ENCODE measurements at places on chromosomes 4 and X.
A peak's percentile ranks its signal among the peaks of the same experiment; 100 is the strongest.

GRCh38 chr4:168200685-168201084 is 108.3 kb downstream of the ANXA10 start:
- no peak overlapping the region for H3K27ac ChIP-seq
- peaks cover 5% of the 10 kb centered on the region for H3K4me1 ChIP-seq
- no peaks in the 10 kb centered on the region for H3K36me3 ChIP-seq
- no peak overlapping the region for H3K4me3 ChIP-seq
- DNase-seq, result no peak
- no peaks in the 10 kb centered on the region for H3K27me3 ChIP-seq

- no peaks in the 10 kb centered on the region for H3K36me3 ChIP-seq
- H3K27me3 ChIP-seq, result no peaks in the 10 kb centered on the region
- no peak overlapping the region for H3K27ac ChIP-seq
- H3K4me3 ChIP-seq, result no peak overlapping the region
These were observed 30.4 kb downstream of the PGRMC1 start for GRCh38 chrX:119266364-119266995.

- no peaks in the 10 kb centered on the region for H3K27me3 ChIP-seq
- no peaks in the 10 kb centered on the region for H3K4me1 ChIP-seq
- no peak overlapping the region for H3K4me3 ChIP-seq
- DNase-seq, result no peak
These were observed 32.7 kb downstream of the RBMX start for GRCh38 chrX:136847874-136848273.

DNA sequence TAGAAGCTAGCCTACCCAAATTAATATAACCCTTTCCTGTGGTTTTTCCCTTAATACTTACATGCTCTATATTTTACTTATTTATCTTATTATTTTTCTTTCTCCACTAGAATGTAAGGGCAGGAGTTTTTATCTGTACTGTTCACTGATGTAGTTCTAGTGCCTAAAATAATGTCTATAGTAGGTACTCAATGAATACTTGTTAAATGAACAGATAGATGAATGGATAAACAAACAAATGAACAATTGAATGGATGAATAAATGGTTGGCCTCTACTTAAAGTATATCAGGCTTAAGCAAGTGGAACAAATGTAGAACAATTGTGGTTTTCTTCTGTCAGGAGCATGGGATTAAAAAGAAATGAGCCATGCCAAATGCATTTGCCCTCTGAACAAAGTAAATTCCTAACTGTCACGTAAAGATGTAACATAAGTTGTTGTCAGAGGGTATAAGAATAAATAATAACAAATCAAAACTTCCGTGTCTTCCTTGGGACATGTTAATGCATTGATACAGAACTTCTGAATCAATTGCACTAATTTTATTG is 54.1 kb downstream of the SYTL5 start:
- no peaks in the 10 kb centered on the region for H3K27me3 ChIP-seq
- H3K4me3 ChIP-seq, result no peak overlapping the region
- DNase-seq, result no peak
- H3K27ac ChIP-seq, result no peak overlapping the region
- no peaks in the 10 kb centered on the region for H3K36me3 ChIP-seq
- H3K4me1 ChIP-seq, result peaks cover 10% of the 10 kb centered on the region

DNA sequence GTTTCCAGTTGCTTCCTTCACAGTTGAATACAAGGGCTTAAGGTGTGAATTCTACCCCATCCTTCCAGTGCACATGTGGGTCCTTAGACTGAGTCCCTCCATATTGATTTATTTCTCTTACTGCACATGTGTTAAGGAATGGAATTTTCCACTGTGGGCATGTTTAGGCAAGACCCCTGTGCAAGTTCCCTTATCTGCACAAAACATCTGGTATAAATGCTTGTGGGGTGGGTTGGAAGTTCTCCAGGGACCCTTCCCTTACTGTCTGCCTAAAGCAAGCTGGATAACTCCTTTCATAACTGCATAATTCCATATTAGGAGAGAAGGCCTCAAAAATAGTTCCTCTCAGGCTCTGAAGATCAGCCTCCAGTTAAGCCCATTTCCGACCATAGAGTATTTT is 570.9 kb downstream of the ADGRL3 start:
- H3K4me3 ChIP-seq, result no peak overlapping the region
- H3K36me3 ChIP-seq, result no peaks in the 10 kb centered on the region
- DNase-seq, result no peak
- H3K27me3 ChIP-seq, result no peaks in the 10 kb centered on the region
- H3K27ac ChIP-seq, result no peak overlapping the region

DNA sequence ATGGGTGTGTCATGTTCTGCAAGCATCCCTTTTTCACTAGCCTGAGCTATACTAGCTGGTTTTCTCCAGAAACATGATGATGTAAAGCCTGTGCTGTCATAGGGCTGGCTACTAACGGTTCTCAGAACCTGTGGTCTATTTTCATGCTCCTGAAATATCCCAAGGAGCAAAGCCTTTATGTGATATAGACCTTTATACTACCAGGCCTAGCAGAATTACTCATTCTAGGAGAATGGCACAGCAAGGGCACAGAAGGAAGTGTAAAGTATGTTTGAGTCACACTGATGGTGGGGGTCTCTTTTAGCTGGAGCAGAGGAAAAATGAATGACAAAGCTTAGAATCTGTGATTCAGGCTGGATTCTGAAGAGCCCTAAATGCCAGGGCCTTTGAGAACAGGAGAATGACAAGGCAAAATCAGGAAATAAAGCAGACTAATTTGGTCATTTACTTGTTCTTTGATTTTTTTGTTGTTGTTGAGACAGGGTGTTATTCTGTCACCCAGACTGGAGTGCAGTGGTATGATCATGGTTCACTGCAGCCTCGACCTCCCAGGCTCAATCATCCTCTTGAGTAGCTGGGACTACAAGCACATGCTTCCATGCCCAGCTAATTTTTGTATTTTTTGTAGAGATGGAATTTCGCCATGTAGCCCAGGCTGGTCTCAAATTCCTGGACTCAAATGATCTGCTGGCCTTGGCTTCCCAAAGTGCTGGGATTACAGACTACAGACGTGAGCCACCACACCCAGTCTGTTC is 11.8 kb downstream of the TCEAL1 start:
- H3K27me3 ChIP-seq, result no peaks in the 10 kb centered on the region
- DNase-seq, result no peak
- H3K27ac ChIP-seq, result peak overlapping the region; percentile 17
- H3K36me3 ChIP-seq, result no peaks in the 10 kb centered on the region
- H3K4me3 ChIP-seq, result no peak overlapping the region

- no peak for DNase-seq
- H3K27ac ChIP-seq, result no peak overlapping the region
- no peaks in the 10 kb centered on the region for H3K27me3 ChIP-seq
- no peak overlapping the region for H3K4me3 ChIP-seq
- H3K36me3 ChIP-seq, result no peaks in the 10 kb centered on the region
These were observed 75.1 kb downstream of the ADGRL3 start for GRCh38 chr4:61275241-61275640.

DNA sequence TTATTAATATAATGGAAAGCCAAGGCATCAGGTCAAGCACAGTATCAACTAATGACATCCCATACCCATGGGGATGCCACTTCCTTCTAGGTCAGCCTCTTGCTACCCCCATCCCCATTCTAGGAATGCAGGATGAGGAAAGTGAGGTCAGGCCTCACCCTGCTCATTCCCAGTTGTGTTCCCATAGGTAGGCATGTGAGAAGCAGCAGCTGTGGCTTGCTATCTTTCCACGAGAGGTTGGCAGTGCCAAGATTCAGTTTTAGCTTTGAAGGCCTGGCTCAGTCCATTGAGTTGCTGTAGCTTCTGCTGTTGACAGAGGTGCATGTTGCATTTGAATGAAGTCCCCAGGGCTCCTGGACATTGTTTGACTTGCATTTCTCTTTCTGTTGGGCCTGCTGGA is 15.5 kb downstream of the LONRF3 start:
- no peak overlapping the region for H3K27ac ChIP-seq
- H3K27me3 ChIP-seq, result no peaks in the 10 kb centered on the region
- DNase-seq, result no peak

DNA sequence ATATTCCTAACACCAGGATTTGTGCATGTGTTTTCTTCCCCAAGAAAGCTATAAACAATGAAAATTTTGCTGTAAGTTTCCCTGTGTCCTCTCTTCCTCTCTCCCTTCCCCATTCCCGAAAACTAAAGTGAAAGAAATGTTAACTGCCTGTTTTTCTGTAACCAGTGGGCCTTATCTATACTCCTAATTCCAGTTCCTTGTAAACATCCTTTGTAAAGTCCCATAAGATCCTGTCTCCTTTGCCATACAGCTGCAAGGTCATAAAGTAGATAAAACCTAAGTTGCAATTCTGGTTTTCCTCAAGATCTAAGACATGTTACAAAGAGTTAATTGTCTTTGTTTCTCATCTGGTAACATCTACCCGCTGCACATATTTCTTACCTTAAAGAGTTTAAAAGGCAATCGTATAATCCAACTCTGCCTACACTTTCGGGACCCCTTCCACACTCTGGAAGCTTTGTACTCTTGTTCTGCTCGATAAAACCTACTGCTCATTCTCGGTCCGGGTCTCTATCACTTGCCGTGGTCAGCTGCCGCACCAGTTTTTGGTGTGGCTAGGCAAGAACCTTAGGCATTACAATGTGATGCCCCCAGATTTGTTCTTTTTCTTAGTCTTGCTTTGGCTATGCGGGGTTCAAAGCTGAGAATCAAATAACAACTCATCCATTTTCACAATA is 20.5 kb downstream of the UGT2B7 start:
- no peaks in the 10 kb centered on the region for H3K4me1 ChIP-seq
- H3K27me3 ChIP-seq, result no peaks in the 10 kb centered on the region
- no peaks in the 10 kb centered on the region for H3K36me3 ChIP-seq

DNA sequence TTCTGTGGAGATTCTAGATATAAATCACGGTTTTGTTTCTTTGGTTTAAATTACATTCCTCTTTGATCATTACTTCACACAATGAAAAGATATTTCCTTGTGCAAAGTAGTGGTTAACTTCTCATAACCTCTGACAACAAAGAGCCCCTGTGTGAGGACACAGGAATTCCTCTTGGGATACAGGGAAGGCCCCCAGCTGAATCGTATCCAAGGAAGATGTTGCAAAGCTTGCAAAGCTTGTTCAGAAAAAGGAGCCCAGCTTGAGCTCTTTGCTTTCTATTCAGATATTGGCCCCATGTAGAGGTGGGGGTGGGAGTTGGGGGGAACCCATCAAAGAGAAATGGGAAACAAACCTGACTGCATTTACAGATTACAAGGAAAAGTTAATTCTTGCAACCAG is 145.7 kb downstream of the RELL1 start:
- H3K4me1 ChIP-seq, result no peaks in the 10 kb centered on the region
- H3K4me3 ChIP-seq, result no peak overlapping the region
- no peaks in the 10 kb centered on the region for H3K36me3 ChIP-seq

DNA sequence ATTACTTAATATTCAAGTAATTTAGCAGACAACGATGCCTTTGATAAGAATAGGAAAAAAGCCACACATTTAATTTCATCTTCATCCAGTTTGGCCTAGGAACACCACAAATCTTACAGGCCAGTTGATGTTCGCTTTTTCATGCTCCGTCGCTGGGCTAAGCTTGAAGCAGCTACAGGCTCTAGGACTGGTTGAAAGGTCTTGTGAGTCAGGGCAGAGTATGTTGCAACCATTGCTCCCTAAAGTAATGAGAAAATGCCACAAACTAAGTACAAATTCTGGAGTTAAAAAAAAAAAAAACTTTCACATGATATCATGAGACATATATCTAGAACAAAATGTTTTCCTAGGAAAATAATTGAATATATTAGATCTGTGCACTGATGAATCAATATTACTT is 123.8 kb downstream of the RPS6KA6 start:
- no peak overlapping the region for H3K27ac ChIP-seq
- no peaks in the 10 kb centered on the region for H3K4me1 ChIP-seq
- no peak for DNase-seq
- H3K36me3 ChIP-seq, result no peaks in the 10 kb centered on the region
- no peaks in the 10 kb centered on the region for H3K27me3 ChIP-seq

- H3K27me3 ChIP-seq, result no peaks in the 10 kb centered on the region
- no peak for DNase-seq
- no peak overlapping the region for H3K4me3 ChIP-seq
- H3K36me3 ChIP-seq, result no peaks in the 10 kb centered on the region
- no peak overlapping the region for H3K27ac ChIP-seq
- H3K4me1 ChIP-seq, result no peaks in the 10 kb centered on the region
These were observed 101.4 kb downstream of the ADAMTS3 start for GRCh38 chr4:72467633-72468032.

GRCh38 chr4:155514628-155515027 is 137.9 kb upstream of the MAP9 start:
- H3K4me1 ChIP-seq, result no peaks in the 10 kb centered on the region
- H3K27me3 ChIP-seq, result no peaks in the 10 kb centered on the region
- DNase-seq, result no peak
- H3K4me3 ChIP-seq, result no peak overlapping the region

DNA sequence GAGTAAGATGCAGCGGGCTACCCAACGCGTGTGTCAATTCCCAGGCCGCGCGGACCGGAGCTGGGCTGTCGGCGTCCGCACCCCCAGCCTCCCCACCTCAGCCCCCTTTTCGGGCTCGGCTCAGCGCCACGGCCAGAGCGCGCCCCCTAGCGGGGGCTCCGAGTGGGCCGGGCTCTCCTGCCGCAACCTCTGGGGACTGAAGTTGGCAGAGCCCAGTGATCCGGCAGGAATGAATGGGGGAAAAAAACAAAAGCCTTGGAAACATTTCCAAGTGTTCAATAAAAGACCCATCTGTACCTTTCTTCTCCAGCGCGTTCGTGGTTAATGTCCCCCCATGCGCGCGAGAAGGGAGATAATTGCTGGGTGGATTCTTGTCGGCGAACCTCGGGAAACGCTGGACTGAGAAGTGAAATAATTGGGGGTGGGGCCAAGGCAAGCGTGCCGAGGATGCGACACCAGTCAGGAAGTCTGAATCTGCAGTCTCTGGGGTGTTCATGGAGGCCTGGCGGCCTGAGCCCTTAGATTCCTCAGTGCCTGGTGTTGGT is 5.2 kb upstream of the ARX start:
- peaks cover 57% of the 10 kb centered on the region for H3K27me3 ChIP-seq
- DNase-seq, result no peak
- H3K4me3 ChIP-seq, result no peak overlapping the region

DNA sequence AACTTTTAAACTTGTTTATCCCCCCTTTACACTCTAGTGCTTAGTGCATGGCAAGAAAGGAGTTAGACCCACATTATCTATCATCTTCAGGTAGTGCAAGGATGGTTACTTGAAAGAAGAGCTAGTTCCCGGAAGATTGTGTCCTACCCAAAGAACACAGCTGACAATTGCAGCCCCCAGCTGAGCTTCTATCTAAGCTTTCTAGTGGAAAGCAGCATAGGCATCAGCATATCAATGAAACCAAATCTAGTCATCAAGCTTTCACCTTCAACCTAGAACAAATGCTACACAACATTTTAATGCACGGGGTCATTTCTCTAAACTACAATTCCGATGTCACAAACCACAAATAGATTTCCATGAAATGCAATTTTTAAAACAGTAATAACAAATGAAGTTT is 88.9 kb upstream of the TFDP3 start:
- no peak overlapping the region for H3K4me3 ChIP-seq
- no peaks in the 10 kb centered on the region for H3K27me3 ChIP-seq
- no peaks in the 10 kb centered on the region for H3K4me1 ChIP-seq
- H3K36me3 ChIP-seq, result no peaks in the 10 kb centered on the region
- DNase-seq, result no peak

- H3K4me1 ChIP-seq, result no peaks in the 10 kb centered on the region
- no peak for DNase-seq
- no peaks in the 10 kb centered on the region for H3K36me3 ChIP-seq
These were observed 2.4 kb downstream of the RNF175 start for GRCh38 chr4:153757407-153757806.

GRCh38 chrX:137363559-137363958 is 202.4 kb upstream of the ZIC3 start:
- H3K27me3 ChIP-seq, result no peaks in the 10 kb centered on the region
- no peak for DNase-seq
- H3K36me3 ChIP-seq, result no peaks in the 10 kb centered on the region
- no peaks in the 10 kb centered on the region for H3K4me1 ChIP-seq

- no peaks in the 10 kb centered on the region for H3K27me3 ChIP-seq
- peak overlapping the region; percentile 28 for H3K27ac ChIP-seq
- H3K4me3 ChIP-seq, result no peak overlapping the region
- H3K36me3 ChIP-seq, result no peaks in the 10 kb centered on the region
These were observed 163.9 kb upstream of the SLC7A11 start for GRCh38 chr4:138405934-138406567.

Measured in RWPE2 (cell line).